Right ventricle myocardium superior (tissue), 1 donor: ENCODE measurements at places on chromosomes 2 and 18. TPM values are rescaled to one million over a fixed set of nuclear protein-coding genes. Genes with fewer than 3 reads are reported as not detected.

GRCh38 chr2:72013726-72014125 is 133.9 kb downstream of the CYP26B1 start:
- DNase-seq, result no peak

- no peak for DNase-seq
Observed at GRCh38 chr2:213105212-213105611, 46.2 kb downstream of the IKZF2 start.

GRCh38 chr18:3132700-3133099 is 87.1 kb downstream of the MYOM1 start:
- DNase-seq, result no peak

GRCh38 chr2:207589143-207589542 is 36.1 kb downstream of the METTL21A start:
- no peak for DNase-seq

Gene SLC8A1
- total RNA-seq, result 958 TPM

Gene VWA3B
- 0.32 TPM for total RNA-seq

Gene CREG2
- total RNA-seq, result not detected

Gene PLEK
- 4.7 TPM for total RNA-seq

Gene PARD6G
- 1.7 TPM for total RNA-seq
